Central memory CD4-positive, alpha-beta T cell (primary cell): ENCODE measurements at places on chromosomes 3 and 15.

DNA sequence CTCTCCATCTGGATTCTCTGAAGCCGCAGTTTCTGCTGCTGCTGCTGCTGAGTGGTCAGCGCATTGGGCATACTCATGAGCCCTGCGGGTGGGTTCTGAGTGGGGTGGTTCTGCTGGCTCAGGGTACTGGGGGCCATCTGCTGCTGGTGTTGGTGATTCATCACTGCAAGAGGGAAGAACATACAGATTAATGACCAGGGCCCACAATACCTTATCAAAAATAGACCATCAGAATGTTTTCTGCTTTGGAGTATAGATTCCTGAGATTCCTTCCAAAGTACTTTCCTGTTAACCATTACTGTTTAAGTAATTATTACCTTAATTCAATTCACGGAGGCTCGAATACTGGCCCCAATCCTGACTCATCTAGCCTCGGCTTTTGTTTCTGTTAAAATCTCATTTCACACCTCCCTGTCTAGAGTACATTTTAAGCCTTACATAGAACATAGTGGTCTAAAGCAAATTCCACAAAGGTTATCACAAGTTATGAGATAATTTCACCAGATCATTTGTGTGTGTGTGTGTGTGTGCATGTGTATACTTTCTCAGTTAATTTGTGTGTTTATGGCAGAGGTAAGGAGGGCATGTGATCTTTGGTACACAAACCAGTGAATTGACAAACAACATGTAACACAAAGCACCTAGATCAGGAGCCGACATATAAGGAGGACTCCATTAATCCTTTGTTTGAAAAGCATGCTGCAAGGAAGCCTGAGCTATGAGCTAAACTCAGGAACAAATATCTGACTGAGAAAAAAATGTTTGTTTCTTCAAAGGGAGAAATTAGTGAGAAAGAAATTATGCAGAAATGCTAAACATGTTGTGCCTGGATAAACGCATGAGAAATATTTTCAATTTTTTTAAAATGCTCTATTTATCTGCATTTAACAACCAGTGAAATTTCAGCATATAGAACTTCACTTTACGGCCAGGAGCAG is 68.1 kb downstream of the TM4SF4 start:
- no peak for DNase-seq

- no peak for DNase-seq
Observed at GRCh38 chr15:58909616-58910015, 23.9 kb downstream of the SLTM start.

- DNase-seq, result no peak
Observed at GRCh38 chr15:65841121-65841930, 28.0 kb upstream of the RAB11A start.

GRCh38 chr15:78002996-78003395 is 74.5 kb downstream of the TBC1D2B start:
- no peak for DNase-seq

- no peak for DNase-seq
Observed at GRCh38 chr15:94265982-94266381, 34.6 kb downstream of the MCTP2 start.

GRCh38 chr3:180416111-180416594 is 185.8 kb upstream of the TTC14 start:
- no peak for DNase-seq

GRCh38 chr15:47484059-47484458 is 233.2 kb upstream of the SEMA6D start:
- DNase-seq, result no peak

DNA sequence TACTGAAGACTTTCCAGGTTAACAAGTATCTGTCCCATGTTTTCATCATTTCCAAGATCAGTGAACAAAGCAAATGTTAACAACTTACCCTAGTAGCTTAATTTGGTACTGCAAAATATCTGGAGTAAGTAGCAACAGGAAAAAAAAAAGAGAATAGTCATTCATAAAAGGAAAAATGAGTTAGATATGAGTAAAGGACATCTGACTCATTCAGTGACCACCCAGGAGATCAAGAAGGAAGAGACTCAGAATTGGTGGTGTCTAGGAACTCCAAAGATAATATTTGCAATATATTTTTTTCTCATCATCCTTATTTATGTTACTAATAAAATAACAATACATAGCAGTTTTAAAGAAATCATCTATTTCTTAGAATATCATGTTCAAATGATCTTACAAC is 253.8 kb upstream of the COL8A1 start:
- DNase-seq, result no peak

DNA sequence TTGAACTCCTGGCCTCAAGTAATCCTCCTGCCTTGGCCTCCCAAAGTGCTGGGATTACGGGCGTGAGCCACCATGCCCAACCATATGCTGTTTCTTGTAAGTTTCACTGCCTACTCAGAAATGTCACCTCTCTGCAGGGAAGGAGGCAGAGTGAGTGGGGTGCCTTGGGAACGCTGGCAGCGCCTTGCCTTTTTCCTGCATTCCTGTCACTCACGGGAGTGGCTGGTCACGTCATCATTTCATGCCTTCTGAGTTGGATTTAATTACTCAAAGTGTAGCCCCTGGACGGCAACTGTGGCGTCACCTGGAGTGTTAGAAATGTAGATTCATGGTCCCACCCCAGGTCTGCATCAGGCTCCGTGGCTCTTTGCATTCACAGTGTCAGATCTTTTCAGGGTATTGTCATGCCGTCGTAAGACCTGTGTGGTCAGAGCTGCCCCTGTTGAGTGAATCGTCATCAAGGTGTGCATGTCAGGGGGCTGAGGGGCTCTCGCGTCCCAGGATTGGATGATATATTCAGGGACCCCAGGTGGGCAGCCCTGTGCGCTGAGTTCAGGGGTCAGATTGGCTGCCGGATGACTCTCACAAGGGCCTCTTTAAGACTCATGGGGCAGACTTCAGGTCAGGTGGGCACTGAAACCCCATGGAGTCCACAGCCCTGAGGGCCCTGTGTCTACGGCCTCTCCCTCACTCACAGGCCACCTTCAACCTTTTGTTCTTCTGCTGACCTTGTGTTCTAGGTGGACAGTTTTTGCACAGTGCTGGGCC is 65.9 kb upstream of the KLHL25 start:
- no peak for DNase-seq

- no peak for DNase-seq
Observed at GRCh38 chr15:88118035-88118434, 138.5 kb downstream of the NTRK3 start.

- DNase-seq, result no peak
Observed at GRCh38 chr3:135650309-135650708, 315.2 kb upstream of the PPP2R3A start.

DNA sequence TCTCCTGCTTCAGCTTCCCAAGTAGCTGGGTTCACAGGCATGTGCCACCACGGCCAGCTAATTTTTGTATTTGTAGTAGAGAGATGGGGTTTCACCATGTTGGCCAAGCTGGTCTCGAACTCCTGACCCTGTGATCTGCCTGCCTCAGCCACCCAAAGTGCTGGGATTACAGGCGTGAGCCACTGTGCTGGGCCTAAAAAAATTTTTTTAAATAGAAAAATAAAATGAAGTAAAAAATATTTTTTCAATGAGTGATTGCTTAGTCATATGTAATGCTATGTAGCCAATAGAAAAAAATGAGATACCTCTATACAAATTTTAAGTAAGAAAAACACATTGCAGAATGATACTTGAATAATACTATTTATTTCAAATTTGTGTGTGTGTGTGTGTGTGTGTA is 27.9 kb upstream of the SLC30A4 start:
- DNase-seq, result no peak

DNA sequence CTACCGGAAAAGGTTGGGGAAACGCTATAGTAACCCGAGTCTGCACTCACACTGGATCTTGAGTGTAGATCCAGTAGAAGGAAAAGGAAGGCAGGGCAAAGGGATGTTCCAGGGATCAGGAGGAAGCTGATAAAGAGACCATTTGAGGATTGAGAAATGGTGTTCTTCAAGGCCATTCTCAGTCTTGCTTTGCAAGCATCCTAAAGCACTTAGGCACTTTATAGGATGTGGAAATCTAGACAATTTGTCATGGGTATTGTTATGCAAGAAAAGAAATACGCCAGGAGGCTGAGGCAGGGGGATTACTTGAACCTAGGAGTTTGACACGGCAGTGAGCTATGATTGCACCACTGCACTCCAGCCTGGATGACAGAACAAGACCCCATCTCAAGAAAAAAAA is 13.2 kb upstream of the SCAMP5 start:
- DNase-seq, result no peak

- no peak for DNase-seq
Observed at GRCh38 chr3:50604628-50605588, 6.7 kb downstream of the CISH start.

DNA sequence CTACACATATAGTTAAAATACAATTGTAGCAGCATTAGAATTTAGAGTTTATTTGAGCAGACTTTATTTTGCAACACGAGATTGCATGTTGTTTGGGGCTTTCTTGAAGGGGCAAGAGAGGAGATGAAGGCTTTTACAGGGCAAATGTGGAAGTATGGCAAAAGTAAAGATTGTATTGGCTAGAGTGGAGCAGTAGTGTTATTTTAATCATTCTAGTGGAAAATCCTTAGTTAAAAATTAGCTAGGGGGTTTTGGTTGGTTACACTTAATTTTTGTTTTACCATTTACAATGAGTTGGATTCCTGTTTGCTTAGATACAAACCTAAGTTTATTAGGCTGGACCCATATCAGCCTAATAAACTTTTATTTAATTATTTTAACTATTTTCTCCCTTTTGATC is 4.6 kb downstream of the OR5H15 start:
- no peak for DNase-seq

GRCh38 chr3:71464613-71465012 is 118.9 kb downstream of the FOXP1 start:
- DNase-seq, result no peak

- no peak for DNase-seq
Observed at GRCh38 chr3:178420033-178420432, 116.2 kb upstream of the KCNMB2 start.

GRCh38 chr15:60299452-60300047 is 98.2 kb downstream of the ANXA2 start:
- DNase-seq, result no peak

DNA sequence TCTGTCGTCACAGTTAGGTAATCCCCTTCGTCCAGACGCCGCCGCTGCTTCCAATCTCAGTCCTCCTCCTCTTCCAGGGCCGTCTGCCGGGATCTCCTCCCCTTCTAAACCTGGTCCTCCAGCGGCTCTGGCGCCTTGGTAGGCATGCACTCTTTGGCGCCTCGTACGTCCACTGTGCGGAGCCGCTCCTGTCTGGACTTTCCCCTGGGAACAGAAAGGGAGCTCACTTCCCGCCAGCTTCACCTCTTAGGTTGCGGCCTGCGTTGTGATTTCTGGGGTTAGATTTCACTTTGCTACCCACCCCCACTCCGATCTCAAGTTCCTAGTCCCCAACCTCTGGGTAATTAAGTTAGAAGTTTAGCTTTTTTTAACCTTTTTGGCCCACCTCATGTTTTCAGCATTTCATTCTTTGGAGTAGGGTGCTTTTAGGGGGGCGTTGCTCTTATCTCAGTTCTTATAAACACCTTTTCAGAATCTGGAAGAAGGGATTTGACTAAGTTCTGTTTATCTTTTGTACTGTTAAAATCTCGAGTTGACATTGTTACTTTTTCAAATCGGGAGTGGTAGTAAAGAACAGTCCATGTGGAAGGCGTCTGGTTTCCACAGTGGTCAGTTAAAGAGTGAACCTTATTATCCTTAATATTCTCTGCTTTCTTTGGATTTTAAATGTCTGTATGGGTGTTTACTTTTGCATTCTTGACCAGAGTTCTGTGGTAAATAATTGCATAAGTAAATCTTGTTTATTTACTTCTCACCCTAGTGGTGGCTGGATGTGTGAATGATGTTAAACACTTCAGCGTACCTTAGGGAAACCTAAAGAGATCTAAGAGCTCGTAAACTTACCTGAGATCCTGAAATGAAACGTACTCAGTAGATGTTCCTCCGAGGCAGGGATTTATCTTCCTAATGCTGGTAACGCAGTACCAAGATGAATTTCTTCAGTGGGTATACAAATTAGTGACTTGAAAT is 611 bp downstream of the CTDSPL2 start:
- peak; percentile 8 for DNase-seq

- no peak for DNase-seq
Observed at GRCh38 chr3:30154853-30155252, 451.5 kb upstream of the TGFBR2 start.

DNA sequence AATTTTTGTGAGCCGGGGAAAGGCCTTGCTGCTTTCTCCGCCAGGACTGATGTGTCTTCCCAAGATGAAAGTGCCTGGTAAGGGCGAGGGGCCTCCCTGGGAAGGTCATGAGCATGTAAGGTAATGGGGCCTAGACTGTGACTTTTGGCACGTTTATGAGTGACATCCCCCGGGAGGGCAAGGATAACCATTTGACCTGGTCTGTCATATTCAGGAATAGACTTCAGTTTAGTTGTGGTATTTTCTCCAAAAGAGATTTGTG is 631 bp upstream of the CNBP start:
- DNase-seq, result no peak

DNA sequence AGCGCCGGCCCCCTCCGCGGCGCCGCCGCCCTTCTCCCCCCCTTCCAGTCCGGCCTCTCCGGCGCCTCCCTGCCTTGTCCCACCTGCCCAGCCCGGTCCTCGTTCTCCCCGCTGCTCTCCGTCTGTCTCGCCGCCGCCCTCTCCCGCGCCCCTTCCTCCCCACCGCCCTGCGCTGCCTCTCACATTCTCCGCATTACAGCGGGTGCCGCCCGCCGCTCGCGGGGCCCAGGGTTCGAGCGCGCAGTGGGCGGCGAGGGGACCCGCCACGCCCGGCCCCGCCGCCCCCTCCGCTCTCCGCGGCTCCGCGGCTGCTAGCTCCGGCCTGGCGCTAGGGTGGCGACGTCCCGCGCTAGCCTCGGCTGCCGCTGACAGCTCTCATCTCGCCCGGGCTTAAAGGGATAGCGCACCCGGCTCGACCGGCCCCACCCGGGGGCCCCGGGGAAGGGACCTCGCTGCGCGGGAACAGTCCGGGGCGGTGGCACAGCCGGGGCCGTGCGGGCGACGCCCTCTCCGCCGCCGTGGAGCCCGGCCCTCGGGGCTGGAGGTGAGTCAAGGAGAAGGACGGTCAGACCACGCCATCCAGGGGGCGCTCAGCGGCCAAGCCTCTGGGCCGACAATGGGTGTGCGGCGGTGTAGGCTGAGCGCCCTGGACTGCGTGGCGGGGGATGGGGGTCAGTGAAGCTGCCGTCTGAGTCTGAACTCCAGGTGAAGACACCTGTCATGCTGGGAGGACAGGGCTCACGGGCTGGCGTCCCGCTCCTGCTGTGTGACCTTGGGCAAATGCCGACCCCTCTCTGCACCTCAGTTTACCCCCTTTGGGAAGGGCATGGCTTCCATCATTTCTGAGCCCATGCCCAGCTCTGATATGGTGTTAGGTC is 187.4 kb upstream of the LINGO1 start:
- no peak for DNase-seq

- DNase-seq, result no peak
Observed at GRCh38 chr3:170725285-170725731, 139.4 kb upstream of the SLC7A14 start.

DNA sequence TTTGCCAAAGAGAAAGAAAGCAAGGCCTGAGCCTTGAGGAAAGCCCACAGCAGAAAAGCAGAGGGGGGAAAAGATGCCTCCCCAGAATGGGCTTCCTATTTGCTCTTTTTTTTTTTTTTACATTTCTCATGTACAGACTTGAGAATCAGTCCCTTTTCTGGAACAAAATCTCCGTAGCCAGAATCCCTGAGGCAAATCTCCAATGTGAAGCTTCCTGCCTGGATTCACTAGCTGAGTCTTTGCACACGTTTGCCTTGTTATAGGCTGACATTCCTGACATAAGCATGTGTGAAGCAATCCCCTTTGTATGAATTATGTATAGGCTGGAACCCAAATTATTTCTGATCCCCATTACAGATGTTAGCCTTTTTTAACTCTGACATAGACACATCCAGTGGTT is 52.2 kb upstream of the ACTL6A start:
- DNase-seq, result no peak

- peak; percentile 13 for DNase-seq
Observed at GRCh38 chr3:68893600-68894239, 38.6 kb downstream of the TAFA4 start.

GRCh38 chr3:44991326-44991725 is 15.3 kb downstream of the EXOSC7 start:
- DNase-seq, result peak; percentile 23
